Activated CD4-positive, alpha-beta T cell treated with anti-CD3 and anti-CD28 coated beads, Interleukin-2, amount 50 U/mL, for 4 hours (primary cell): ENCODE measurements at places on chromosomes 3 and 15.

DNA sequence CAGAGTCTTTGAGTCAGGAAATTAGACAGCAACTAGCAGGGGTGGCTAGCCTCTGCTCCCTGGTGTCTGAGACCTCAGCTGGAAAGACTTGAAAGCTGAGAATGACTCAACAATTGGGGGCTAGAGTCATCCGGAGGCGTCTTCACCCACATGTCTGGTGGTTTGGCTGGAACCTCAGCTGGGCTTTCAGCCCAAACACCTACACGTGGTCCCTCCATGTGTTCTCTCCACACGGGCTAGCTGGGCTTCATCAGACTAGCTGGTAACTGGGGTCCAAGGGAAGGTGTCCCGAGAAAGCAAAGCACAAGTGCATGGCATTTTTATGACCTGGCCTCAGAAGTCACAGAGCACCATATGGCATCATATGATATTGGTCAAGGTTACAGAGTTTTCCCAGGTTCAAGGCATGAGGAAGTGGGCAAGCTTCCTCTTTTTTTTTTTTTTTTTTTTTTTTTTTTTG lies 19.9 kb upstream of the ABHD2 start:
- peak; percentile 21 for DNase-seq

GRCh38 chr3:157166561-157166960 lies 6.6 kb upstream of the CCNL1 start:
- DNase-seq, result no peak

- peak; percentile 72 for DNase-seq
Measured at GRCh38 chr3:98556164-98557130, 24.7 kb downstream of the GPR15 start.

- no peak for DNase-seq
Measured at GRCh38 chr15:88655800-88656488, 17.1 kb downstream of the ISG20 start.

DNA sequence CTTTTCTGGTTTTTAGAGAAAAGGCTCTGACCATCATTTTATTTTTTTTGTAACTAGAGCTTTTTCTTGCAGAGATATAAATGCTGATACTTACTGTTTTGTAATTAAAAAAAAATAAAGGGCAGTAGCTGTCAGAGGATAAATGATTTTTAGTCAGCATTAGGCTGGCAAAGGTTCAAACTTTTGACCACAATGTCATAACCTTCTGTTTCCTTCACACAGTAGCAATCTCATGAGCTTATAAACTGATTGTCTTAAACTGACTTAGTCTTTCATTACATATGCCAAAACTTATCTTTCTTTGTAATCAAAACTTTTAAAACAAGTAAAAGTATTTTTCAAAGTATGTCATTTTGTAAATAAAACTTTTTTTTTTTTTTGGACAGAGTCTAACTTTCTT lies 841.9 kb downstream of the OTOL1 start:
- DNase-seq, result no peak

DNA sequence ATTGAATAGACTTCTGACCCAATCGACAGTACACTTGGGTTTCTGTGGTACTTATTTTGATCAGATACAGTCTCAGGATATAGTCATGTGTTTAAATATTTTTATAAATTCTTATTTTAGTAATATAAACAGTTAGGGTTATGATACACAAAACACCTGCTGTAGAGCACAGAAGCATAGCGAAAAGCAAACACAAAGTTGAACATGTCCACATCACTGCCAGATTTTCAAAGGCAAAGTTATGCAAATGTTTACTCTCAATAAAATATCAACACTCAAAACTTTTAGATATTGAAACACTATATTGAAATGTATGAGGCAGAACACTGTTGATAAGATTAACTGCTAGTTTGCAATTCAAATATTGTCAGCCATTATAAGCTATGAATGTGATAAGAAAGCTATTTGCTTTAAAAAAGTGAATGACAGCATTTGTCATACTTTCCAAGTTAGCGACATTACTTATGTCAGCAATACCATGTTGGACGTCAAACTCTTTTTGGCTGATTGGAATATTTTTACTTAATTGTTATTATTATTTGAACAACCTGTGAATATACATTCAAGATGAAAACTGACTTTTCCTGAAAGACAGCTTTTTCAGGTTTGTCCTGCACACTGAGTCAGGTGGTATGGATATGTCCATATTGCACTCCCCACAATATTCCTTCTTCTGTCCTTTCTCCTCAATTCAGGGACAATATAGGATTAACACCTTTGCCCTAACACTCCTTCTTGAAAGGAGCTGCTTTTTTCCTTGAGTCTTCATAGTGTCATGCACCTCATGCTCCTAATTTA lies 367.1 kb downstream of the EPHA3 start:
- DNase-seq, result no peak

DNA sequence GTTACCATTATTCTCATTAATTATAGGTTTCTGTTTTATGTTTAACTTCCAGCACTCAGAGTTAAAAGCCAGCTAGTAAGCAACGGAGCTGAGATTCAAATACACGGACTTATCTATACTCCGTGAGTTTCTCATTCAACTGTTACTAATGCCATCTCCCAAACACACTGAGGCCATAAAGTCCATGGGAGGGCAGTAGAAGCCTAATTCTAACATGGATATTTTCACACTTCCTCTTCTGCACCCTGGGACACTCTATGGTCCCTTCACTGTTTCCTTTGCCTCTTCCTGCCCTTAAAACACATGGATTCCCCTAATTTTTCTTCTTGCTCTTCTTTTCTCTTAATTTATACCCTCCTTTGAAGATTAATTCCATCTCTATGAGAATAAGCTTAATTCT lies 245.0 kb downstream of the KLF13 start:
- no peak for DNase-seq

- no peak for DNase-seq
Measured at GRCh38 chr15:70427167-70428120, 329.7 kb upstream of the TLE3 start.

- DNase-seq, result no peak
Measured at GRCh38 chr15:39230205-39230907, 350.5 kb upstream of the THBS1 start.

DNA sequence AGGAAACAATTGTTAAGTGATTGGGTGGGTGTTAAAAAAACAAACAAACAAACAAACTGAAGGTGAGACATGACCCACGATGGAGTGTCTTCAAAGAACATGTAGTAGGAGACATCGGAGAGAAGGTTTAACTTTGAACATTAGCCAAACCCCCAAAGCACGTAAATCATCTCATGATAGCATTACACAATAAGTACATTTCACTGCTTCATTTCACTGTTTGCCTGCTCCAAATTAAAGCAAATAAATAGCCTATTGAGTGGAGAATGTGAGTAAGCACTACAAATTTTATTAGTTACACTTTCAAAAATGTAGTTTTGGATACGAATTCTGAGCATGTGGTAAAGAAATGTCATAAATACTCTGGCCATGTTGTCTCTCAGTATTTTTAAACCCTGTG lies 287.0 kb downstream of the SI start:
- no peak for DNase-seq

DNA sequence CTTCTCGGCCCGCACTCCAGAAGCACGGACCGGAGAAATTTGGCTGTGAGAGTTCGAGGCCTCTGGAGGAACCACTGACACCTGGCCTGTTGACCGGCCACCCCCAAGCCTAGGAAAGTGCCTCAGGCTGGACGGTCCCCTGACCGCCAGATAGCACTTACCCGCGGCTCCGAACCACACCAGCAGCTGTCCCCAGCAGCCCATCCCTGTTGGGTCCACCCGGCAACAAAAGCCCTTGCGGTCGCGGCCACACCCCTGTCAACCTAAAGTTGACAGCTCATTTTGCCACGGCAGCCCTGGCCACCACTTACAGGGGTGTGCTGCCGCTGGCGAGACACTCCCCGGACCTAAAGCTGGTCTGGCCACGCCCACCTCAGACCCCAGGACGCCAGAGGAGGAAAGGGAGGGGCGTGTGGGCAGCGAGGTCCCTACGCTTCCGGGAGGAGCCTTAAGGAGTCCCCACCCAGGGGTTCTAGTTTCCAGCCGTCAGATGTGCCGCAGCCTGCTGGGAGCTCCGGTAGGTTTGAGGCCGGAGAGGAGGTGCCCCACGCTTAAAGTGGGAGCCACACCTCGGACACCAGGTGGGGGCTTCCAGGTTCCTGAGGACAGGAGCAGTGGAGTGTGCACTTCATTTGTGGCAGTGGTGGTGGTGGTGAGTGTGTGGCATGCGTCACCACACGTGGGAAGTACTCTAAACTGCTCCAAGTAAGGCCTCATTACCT lies at the start of gene LTK:
TSS of gene LTK (minus strand) at position 322 of the 722 bp plus-strand sequence. CDS start at position 204, 118 bp downstream.
- DNase-seq, result no peak
